Activated gamma-delta T cell treated with anti-CD3 and anti-CD28 coated beads, Interleukin-2, amount 50 U/mL, for 16 hours (primary cell): ENCODE measurements at places on chromosomes 4 and X.

GRCh38 chr4:155787113-155787710 is 28.4 kb downstream of the GUCY1B1 start:
- no peak for DNase-seq

DNA sequence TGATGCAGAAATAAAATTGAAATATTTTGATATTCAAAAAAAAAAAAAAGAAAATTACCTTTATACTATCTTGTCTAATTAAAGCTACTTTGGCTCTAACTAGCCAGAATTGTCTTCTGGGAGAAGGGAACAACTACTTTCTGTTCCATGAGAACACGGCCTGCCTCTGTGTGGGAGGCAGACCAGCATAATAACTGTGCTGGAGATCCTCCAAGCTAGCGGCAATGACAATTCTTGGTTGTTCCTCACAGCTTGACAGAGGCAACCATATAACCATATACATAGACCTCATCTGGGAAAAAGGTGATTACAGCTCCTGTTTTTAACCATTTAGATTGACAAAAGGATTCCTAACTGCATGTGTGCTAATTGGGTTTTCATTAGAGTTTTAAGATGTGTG is 95.7 kb downstream of the RBMX2 start:
- DNase-seq = no peak

- DNase-seq = no peak
These were observed 29.4 kb upstream of the FOXR2 start for GRCh38 chrX:55593756-55594257.

- DNase-seq = no peak
These were observed 355.7 kb upstream of the MAGEB16 start for GRCh38 chrX:35442421-35442820.
